ENCODE measurements at places on chromosomes 7 and 10.

DNA sequence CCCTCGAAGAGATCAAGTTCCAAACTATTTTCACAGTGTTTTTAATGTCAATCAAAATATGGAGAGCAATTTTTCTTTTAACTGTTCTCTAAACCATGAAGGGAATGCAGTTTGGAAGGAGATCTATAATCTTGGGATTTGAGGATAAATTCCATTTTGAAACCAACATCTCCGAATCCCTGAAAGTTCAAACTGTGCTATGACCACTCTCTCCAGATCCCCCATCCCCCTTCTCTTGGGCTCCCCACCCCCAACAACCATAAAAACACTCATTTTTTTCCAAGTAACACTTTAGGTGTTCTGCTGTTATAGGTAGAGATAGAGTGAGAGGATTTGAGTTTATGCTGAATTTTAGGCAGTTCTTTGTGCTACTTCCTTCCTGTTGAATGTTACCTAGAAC lies 1.7 kb downstream of the CALD1 start:
- DNase-seq = no peak

GRCh38 chr10:2245580-2245979 lies 508.3 kb upstream of the ADARB2 start:
- no peak for DNase-seq

DNA sequence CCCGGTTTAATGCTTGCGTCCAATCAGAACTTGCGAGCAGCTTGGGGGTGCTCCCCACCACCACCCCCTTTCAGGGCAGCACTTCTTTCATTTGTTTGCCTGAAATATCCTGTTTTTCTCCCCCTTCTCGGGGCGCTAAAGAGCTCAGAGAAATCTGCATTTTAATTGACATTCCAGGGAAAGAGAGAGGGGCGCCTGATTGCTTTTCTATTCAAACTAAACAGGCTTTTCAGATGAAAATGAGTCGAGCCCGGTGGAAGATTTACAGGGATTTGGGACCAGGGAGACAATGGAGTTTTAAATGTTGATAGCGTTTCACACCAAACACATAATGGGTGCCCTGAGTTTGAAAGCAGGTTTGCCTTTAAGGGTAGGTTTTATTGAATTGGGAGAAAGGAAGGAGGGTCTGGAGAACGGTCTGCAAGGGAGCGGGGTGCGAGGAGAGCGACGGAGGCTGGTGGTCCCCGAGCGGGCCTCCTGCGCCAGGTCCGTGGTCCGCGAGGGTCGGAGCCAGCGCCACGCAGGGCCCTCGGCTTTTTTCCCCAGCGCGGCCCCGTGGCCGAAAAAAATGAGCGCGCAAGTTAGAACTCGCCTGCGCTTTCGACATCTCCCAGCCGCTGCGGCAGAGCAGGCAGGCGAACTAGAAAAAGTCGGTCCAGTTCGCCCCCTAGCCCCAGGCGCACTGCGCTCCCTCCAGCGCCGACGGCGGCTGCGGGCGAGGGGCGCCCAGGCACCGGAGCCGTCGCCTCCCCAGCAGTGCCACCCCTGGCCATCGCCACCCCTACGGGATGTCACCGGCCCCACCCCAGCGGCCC lies 1.3 kb downstream of the FGFR2 start:
- DNase-seq = no peak

DNA sequence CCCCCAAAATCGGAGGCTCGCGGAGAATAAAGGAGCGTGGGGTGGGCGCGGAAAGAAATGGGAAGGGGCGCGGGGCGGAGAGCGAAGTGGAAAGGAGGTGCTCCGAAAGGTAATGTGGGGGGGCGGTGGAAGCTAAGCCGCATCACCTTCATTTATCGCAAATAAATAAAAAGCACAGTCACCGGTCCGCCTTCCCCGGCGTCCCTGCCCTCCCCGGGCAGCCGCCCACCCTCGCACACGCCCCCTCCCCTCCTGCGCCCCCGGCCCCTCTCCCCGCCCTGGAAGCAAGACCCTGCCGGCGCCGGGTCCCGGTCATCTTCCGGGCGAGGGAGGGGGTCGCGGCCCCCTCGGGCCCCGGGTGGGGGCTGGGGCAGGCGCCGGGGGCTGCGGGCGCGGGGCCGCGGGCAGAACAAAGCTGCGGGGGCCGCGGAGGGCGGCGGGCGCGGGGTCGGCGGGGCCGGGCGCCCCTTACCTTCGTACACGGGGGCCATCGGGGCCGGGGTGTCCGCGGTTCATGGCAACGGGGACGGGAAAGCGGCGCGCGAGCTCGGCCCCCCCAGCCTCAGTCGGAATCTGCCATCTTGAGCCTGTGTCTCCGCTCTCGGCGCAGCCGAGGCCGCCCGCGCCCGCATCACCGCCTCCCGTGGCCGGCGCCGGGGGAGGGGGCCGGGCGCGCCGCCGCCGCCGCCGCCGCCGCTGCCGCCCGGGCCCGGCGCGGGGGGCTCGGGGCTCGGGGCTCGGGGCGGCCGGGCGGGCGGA lies 486 bp downstream of the HIPK2 start:
- DNase-seq = no peak

GRCh38 chr7:77867537-77867865 lies 68.9 kb downstream of the PHTF2 start:
- DNase-seq = no peak

- DNase-seq = no peak
These were observed 216.3 kb downstream of the SDK1 start for GRCh38 chr7:3517344-3517743.

DNA sequence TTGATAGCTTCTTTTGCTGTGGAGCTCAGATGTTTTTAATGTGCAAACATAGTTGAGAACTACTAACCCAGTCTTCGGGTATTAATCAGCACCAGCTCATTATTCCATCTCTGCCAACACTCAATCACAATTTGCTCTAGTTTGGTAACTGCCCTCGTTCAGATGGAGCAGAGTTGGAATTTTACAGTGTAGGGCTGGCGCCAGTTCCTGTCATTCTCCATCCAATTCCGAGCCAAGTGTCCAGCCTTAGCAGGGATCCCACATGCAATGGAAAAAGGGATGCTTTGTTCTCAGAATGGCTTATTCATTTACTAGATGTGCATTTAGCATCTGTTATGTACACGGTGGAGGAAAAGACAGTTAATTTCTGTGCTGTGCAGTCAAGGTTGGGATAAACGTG lies 504.5 kb upstream of the GALNT17 start:
- no peak for DNase-seq

DNA sequence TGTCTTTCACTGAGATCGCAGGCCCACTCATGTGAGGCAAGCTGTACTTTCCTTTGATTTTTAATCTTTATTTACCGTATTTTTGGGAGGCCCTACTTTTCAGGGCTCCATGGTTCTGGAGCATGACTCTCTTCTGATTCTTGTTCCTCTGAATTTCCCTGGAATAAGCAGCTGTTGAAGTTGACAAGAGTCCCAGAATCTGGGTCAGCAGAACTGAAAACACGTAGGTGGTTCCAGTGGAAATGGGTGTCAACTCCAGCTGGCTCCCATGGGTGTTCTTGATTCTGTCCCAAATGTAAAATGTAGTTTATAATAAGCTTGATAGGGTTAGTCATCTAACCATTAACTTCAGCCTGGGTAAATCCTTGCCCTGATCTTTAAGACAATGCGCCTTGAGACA lies 409.4 kb downstream of the GATA3 start:
- no peak for DNase-seq

DNA sequence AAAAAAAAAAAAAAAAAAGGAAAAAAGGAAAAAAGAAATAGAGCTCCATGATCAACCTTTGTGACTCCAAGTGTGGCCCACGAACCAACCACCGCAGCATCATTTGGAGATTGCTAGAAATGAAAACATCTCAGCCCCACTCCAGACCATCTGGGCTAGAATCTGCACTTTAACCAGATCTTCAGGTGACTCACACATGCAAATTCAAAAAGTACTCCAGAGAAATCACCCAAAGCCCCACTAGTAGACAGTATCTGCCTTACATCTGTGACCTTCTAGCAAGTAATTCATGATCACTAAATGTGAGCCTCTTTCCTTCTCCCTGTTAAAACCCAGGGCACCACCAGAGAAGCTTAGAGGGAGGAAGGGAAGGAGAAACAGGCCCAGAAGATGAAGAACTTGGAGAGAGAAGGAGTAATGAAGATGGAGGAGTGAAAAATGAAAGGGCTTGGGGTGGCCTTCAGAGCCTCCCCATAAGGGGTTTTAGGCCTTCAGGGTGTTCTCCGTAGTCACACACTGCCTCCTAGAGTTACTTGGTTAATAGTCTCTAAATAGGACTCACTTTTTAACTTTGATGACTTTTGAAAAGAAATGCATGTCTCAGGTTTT lies 94.0 kb downstream of the SLC37A3 start:
- no peak for DNase-seq

- no peak for DNase-seq
These were observed 20.3 kb upstream of the DNA2 start for GRCh38 chr10:68492118-68492517.

GRCh38 chr10:105494303-105494702 lies 853.2 kb downstream of the SORCS3 start:
- no peak for DNase-seq

DNA sequence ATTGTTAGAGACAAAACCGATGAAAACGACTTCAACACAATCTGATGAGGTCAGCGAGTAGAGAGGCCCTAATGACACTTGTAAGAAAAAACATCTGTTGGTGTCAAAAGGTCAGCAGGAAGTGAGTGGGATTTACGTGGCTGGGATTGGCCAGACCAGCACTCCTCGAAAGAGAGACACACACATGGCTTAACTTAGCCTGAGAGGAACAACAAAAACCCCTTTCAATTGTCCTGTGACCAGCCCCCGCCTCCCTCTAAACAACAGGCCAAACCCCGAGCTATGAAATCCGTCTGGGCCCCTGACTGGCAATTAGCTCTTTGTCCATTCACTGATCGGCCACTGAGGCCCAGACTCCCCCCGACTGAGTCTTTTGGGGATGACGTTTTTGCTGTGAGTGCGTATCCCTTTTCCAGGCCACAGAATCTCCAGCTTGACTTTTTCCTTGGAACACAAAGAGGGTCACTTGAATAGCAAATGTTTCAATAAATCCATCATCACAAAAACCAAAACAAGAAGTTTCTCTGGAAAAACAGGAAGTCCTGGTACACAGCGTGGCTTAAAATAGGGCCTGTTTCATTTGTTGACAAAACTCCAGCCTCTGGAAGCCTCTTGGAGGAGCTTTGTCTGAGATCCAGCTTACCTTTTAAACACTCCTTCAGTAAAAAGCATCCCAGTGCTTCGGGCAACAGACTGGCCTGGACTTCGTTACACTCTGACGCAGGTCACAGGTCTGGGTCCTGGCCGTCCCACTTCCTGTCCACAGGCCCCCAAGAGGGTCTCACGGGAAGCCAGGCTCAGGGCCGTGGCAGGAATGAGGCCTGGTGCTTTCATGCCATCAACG lies 103.0 kb downstream of the CTBP2 start:
- no peak for DNase-seq

GRCh38 chr10:48184224-48184623 lies 90.3 kb downstream of the FRMPD2 start:
- no peak for DNase-seq

GRCh38 chr7:20444030-20444800 lies 113.5 kb downstream of the ITGB8 start:
- no peak for DNase-seq

DNA sequence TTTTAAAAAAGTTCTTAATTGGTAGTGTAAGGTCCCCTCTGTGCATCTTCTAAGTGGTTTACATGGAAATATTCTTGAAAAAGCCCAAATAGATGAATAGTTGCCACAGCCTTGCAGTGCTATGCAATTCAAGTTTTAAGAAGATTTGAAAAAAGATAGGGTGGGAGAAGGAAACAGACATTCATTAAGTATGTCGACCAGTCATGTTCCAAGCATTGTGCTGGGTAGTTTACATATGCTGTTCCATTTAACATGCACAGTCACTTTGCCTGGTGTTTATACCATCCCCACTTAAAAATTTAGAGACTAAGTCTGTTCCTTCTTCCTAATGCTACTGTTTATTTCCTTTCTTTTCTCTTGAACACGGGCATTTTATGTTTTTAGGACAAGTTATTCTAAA lies 28.1 kb upstream of the NAMPT start:
- DNase-seq = no peak

- no peak for DNase-seq
These were observed 12.6 kb downstream of the TMEM176B start for GRCh38 chr7:150787321-150788281.

DNA sequence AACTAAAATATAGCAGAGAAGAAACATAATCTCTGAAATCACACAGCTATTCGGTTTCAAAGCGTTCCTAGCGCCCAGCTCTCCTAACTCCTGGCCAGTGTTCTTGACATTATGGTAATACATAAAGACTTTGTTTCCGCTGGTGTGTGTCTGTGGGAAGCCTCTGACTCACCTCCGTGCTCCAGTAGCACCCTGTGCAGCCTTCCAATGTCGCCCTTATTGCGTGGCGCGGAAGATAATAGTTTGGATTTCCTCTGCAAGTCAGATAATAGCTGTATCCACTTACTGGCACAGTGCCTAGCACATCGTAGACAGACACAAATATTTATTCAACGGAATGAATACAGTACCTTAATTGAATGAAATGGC lies 570 bp downstream of the BMS1 start:
- no peak for DNase-seq

- no peak for DNase-seq
These were observed 13.6 kb upstream of the COL17A1 start for GRCh38 chr10:104099269-104099668.

- no peak for DNase-seq
These were observed 4.3 kb upstream of the GSTO1 start for GRCh38 chr10:104250371-104250770.

GRCh38 chr10:88901984-88902789 lies 22.1 kb downstream of the STAMBPL1 start:
- no peak for DNase-seq

GRCh38 chr7:33334349-33334748 lies 205.0 kb downstream of the BBS9 start:
- DNase-seq = no peak

DNA sequence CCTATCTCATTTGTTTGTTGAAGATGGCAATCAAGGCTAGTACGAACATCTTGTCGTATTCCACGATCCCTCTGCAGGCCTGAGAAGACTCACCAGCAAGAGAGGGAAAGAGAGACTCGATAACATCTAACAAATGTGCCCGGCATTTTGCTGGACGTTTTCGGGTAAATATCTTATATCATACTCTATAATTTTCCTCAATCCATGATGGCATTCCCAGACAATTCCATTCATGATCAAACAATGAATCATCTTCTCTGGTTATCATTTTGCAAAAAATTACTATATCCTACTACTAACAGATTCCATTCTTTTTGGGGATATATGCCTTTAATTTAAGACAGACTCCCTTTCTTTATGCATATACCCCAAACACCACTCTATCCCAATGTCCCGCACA lies 118.1 kb downstream of the TYW1B start:
- no peak for DNase-seq

GRCh38 chr7:154783281-154783909 lies 219.5 kb downstream of the PAXIP1 start:
- DNase-seq = no peak

All from activated CD4-positive, CD25-positive, alpha-beta regulatory T cell treated with anti-CD3 and anti-CD28 coated beads, Interleukin-2, amount 50 U/mL, for 16 hours (primary cell).